Glutamatergic neuron (in vitro differentiated cells): ENCODE measurements at places on chromosomes 7 and 10.

- H3K4me1 ChIP-seq: peaks cover 24% of the 10 kb centered on the region
- no peaks in the 10 kb centered on the region for H3K36me3 ChIP-seq
- no peak for DNase-seq
- no peak overlapping the region for H3K27ac ChIP-seq
Observed at GRCh38 chr10:47179291-47179647, 120.7 kb upstream of the GDF10 start.

DNA sequence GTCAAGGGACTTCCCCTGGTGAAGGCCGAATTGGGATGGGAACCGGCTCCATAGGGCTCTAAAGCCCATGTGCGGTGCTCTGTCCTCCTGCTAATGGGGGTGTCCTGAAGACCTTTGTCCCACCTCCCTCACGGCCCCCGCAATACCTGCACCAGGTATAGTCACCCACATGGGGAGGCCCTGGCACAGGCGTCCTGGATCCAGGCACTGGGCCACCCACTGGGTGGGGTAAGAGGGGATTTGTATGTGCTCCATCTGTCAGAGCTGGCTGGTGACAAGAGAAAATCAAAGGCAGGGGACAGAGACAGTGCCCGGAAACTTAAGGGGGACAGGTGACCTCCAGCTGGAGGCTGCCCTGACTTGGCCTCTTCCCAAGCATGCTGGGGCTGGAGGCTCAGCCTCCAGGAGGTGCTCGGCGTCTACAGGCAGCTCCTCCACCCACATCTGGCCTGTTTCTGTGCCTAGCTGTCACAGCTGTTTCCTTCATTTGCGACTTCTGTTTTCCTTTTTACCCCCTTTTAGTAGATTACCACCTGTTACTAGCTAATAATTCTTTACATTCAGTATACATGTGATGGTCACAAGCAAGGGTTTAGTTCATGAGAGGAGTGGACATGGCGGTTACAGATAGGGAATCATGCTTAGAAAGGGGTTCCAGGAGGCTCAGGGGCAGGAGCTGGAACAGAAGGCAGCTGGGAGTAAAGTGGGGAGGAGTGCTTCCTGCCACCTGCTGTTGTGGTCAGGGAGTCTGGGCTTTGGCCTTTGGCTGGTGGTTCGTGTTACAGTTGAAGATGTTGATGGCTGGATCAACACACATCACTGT is 2.3 kb upstream of the CUZD1 start:
- no peak overlapping the region for H3K27ac ChIP-seq
- peaks cover 1% of the 10 kb centered on the region for H3K27me3 ChIP-seq
- peaks cover 6% of the 10 kb centered on the region for H3K4me1 ChIP-seq
- H3K36me3 ChIP-seq: peaks cover 10% of the 10 kb centered on the region
- no peak for DNase-seq

GRCh38 chr10:436013-436697 is 253.3 kb downstream of the DIP2C start:
- H3K27me3 ChIP-seq: peaks cover 10% of the 10 kb centered on the region
- no peak overlapping the region for H3K4me3 ChIP-seq
- no peaks in the 10 kb centered on the region for H3K4me1 ChIP-seq
- no peak overlapping the region for H3K27ac ChIP-seq
- peaks cover 22% of the 10 kb centered on the region for H3K36me3 ChIP-seq
- no peak for DNase-seq

DNA sequence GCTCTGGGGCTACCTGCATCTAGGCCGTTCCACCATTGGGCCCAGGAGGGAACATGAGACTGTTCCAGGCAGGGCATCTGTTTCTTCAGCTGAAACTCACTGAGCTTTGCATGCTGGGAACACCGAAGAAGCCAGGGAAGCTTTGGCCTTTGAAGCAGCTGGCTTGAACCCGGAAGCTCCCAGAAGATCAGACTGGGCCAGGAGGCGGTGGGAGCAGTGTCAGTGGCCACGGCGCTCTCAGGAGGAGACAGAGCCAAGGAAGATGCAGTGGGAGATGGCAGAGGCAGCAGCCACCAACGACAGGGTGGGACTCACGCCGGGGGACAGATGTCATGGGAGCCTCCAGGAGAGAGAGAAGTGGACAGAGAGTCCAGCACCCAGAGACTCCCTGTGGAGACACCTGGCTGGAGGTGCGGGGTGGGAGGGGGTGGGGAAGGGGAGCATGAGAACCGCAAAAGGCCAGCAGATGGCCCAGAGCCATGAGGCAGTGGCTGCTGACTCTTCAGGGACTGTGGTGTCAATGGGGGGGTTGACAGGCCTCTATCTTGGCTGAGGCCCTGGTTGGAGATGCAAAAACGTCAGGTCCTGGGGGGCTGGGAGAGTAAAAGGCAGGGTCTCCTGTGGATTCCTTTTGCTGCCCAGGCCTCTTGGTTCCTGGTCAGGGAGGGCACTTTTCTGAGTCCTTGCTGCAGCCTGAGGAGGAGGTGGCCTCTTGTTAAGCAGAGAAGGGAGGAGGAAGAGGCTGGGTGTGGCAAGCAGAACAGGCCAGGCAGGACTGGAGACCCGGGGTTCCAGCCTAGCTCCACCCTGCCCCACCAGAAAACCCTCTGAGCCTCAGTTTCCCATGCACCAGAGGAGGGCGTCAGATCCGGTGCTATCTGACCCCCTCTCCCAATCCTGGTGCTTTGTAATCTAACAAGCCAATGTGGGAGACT is 6.3 kb upstream of the AQP1 start:
- no peak for DNase-seq
- no peak overlapping the region for H3K27ac ChIP-seq
- H3K27me3 ChIP-seq: peaks cover 10% of the 10 kb centered on the region
- no peaks in the 10 kb centered on the region for H3K36me3 ChIP-seq
- no peak overlapping the region for H3K4me3 ChIP-seq
